Bronchial epithelial cell (primary cell): ENCODE measurements at places on chromosomes 1 and 21. TPM values are rescaled to one million over a fixed set of nuclear protein-coding genes. Genes with fewer than 3 reads are reported as not detected.

BCL2L15 gene
- under 0.01 and 1.0 TPM in 2 replicates for total RNA-seq

OLIG2 gene
- total RNA-seq: not detected in 2 replicates

TMEM240 gene
- 0.53 and 0.64 TPM in 2 replicates for total RNA-seq

KRTAP11-1 gene
- not detected in 2 replicates for total RNA-seq

CRP gene
- total RNA-seq: not detected in 2 replicates

ZBTB21 gene
- total RNA-seq: 6.6 and 12.5 TPM in 2 replicates

KCNJ10 gene
- total RNA-seq: not detected in 2 replicates

ZNF593OS gene
- not detected in 2 replicates for total RNA-seq

OR2M2 gene
- total RNA-seq: not detected in 2 replicates

DMBX1 gene
- total RNA-seq: not detected in 2 replicates

FCN3 gene
- total RNA-seq: 0.26 TPM in 2 replicates

AKNAD1 gene
- total RNA-seq: 0.26 TPM in 1 of 2 replicates, not detected in the other

SPRR3 gene
- 136 and 342 TPM in 2 replicates for total RNA-seq

CRYBG2 gene
- total RNA-seq: 19.5 and 67.7 TPM in 2 replicates

HEYL gene
- under 0.01 TPM in 1 of 2 replicates, not detected in the other for total RNA-seq

ZNF697 gene
- 3.7 and 5.5 TPM in 2 replicates for total RNA-seq

TNFRSF25 gene
- 20.5 and 30.3 TPM in 2 replicates for total RNA-seq

DNALI1 gene
- total RNA-seq: under 0.01 and 0.26 TPM in 2 replicates

CD1E gene
- not detected in 2 replicates for total RNA-seq

CELA2A gene
- not detected in 2 replicates for total RNA-seq

HES3 gene
- total RNA-seq: not detected in 2 replicates

PALMD gene
- total RNA-seq: 1.3 and 4.7 TPM in 2 replicates

KRTAP13-2 gene
- total RNA-seq: not detected in 2 replicates

ZSWIM5 gene
- under 0.01 TPM in 2 replicates for total RNA-seq

RNF186 gene
- not detected in 2 replicates for total RNA-seq

CYP4B1 gene
- 3.6 TPM in 1 of 2 replicates, not detected in the other for total RNA-seq
